ENCODE measurements at places on chromosomes 6 and 20.

GRCh38 chr6:62298745-62299392, 12.8 kb upstream of the KHDRBS2 start:
- DNase-seq, result no peak

- DNase-seq, result no peak
These were observed 23.4 kb downstream of the MGME1 start for GRCh38 chr20:17992224-17992637.

- no peak for DNase-seq
These were observed 8.4 kb downstream of the CST7 start for GRCh38 chr20:24957326-24958016.

- DNase-seq, result no peak
These were observed 75.1 kb upstream of the DUSP22 start for GRCh38 chr6:217048-217659.

- no peak for DNase-seq
These were observed 22.9 kb downstream of the SAYSD1 start for GRCh38 chr6:39092124-39092523.

DNA sequence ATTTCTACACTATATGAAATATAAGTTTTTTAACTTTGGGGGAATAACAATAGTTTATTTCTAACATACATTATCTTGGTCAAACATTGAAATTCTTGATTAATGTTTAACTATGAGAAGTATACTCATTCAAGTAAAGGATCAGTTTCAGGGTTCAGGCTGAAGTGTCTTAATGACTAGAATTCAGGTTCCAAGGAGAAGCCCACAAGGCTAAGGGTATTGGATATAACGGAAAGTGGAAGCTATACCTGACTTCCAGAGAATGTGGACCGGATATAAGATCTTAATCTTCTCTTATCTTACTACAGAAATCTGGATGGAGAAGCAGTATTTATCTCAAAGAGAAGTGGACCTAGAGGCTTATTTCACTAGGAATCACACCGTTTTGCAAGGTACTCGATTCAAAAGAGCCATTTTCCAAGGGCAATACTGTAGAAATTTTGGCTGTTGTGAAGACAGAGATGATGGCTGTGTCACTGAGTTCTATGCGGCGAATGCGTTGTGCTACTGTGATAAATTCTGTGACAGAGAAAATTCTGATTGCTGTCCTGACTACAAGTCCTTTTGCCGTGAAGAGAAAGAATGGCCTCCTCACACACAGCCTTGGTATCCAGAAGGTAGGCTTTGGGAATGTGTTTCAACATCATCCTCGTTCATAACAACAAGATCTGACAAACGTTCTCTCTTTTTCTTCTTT, at the start of gene TINAG:
TINAG (plus strand) TSS at position 153 of the 697 bp plus-strand sequence; CDS start at position 263, 110 bp downstream.
- DNase-seq, result no peak

DNA sequence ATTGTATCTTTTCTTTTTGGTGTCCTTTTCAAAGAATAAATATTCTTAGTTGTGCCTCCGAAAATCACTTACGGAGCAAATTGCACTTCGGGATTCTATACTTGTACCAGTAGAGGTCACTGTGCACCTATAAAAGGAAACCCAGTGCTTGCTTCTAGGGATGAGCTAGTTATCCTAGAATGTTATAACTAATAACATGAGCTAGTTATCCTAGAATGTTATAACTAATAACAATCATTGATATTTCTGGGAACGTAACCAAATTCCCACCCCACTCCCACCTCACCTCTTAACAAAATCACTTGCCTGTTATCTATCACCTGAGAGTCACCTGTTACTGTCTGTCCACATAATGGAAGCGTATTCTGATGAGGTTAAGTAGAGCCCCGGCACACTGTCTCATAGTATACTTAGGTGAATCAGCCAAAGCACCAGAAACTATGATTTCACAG, 126.9 kb upstream of the TIAM2 start:
- DNase-seq, result peak; percentile 32

DNA sequence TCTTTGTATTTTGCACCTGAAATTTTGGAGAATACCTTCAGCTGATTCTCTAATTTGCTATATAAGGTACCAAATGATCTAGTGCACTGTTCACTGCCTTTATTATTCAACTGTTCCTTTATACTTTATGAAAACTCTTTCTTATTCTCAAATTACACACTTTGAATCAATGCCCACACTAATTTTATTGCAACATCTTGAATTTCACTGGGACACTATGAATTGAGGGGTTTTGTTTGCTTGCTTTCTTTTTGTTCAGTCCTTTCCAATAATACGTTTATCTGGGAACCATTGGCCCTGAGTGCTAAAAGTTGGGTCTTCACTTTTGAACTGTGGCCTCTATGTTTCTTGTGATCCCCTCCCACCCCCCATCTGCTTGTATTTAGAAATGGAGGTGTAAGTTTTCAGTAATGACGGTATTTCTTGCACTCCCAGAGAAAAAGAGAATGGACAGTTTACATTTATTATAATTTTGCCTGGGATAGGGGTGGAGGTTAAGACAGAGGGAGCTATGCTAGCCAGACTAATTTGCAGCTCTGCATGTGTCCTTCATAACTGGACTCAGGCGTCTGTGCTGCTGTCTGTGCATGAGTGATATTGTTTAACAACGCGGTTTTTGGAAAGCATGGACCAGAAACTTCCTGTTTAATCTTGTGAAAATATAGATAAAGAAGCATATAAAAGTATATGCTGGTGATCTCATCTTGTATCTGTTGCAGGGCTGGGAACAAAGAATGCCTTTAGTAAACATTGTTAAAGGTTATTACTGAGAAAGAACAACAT, 98.1 kb downstream of the DNAH8 start:
- DNase-seq, result no peak

GRCh38 chr20:58822748-58823730, 27.7 kb downstream of the GNAS-AS1 start:
- DNase-seq, result no peak

DNA sequence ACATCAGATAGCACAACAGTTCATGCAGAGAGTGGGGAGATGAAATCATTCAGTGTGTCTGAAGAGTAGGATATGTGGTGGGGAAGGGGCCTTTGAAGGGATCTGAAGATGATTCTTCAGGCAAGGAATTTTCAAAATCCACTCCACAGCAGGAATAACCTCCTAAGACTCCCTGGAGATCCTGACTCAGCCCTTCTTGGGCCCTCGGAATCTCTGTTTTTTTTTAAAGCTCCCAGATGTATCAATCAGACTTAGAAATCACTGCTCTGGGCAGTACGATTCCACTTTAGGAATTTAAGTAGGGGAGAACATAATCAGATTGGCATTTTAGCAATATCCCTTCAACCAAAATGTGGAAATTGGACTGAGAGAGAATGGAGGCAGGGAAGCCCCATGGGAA, 55.5 kb downstream of the RIOK1 start:
- peak; percentile 56 for DNase-seq

DNA sequence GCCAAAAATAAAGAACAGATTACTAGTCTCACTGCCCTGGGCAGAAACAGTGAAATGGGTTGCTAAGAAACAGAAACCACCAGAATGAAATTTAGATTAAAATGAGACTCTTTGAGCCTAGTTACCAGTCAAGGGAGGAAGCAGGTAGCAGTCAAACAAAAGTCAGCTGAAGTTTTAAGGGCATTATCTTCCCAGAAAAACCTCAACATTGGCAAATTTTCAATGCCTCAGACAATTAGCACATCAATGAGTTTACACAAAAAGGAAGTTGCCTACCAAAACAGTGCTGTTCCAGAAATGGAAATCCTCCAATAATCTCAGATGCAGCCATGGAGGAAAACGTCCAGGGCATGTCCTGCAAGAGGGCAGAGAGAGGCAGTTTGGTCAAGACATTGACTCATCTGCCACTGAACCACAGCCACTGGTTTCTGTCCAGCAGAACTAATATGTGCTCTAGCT, 399.7 kb upstream of the ADGRB3 start:
- no peak for DNase-seq

- no peak for DNase-seq
These were observed 140.9 kb downstream of the THBS2 start for GRCh38 chr6:169112483-169113320.

DNA sequence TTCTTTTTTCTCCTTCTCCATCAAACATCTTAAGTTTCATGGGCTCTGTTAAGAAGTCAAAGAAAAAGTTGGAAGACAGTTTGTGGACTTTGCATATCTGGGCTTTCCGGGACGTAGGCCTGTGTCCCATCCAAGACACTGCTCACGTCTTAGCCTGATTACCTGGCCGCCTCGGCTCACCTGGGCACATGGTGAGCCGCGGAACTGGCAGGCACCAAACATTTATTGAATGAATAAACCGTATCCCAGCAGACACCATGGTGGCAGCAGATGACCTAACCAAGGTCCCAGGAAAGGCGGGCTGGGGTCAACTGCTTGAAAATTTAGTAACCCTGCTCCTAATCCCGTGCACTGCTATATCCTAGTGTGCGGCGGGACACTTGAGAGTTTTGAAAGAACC, 35.6 kb downstream of the GNAS start:
- no peak for DNase-seq

- no peak for DNase-seq
These were observed 50.9 kb upstream of the TAB2 start for GRCh38 chr6:149266659-149267058.

GRCh38 chr20:38987777-38988176, 25.6 kb downstream of the DHX35 start:
- no peak for DNase-seq

- no peak for DNase-seq
These were observed 20.8 kb upstream of the TNFAIP3 start for GRCh38 chr6:137846274-137846673.

DNA sequence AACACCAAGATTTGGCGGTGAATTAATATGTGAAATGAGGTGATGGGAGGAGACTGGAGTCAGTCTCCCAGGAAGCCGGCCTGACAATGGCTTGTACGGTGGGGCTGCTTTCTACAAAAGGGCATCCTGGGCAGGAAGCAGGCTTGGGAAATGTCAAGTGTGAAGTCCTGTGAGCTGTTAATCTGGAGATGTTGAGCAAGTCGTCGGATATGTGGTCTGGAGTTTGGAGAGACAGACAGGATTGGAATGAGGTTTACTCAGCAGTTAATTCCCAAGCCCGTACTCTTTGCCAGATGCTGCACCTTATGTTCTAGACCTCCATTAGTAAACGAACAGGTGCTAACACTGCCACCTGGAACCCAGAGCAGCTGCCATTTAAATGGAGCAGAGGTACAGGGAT, 107.7 kb upstream of the FOXC1 start:
- no peak for DNase-seq

GRCh38 chr6:151652325-151652724, 155.2 kb upstream of the ESR1 start:
- no peak for DNase-seq

DNA sequence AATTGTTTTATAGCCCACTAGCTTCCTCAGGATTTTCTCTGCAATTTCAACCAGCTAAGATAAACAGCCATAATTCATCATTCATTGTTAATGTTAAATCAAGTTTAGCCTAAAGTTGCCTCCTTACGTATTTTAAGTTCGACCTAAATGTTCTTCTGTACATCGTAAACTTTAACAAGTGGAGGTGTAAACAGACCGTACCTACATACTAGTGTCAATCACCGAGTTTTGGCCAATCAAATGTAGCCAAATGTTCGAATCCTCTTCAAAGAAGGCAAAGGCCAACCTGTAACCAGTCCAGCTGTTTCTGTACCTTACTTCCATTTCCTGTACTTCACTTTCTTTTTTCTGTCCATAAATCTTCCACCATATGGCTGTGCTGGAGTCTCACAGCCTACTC, 13.5 kb downstream of the MBOAT1 start:
- no peak for DNase-seq

GRCh38 chr20:48120120-48120519, 334.8 kb upstream of the SULF2 start:
- no peak for DNase-seq

GRCh38 chr20:52303281-52303950, 111.8 kb upstream of the ZFP64 start:
- DNase-seq, result no peak

DNA sequence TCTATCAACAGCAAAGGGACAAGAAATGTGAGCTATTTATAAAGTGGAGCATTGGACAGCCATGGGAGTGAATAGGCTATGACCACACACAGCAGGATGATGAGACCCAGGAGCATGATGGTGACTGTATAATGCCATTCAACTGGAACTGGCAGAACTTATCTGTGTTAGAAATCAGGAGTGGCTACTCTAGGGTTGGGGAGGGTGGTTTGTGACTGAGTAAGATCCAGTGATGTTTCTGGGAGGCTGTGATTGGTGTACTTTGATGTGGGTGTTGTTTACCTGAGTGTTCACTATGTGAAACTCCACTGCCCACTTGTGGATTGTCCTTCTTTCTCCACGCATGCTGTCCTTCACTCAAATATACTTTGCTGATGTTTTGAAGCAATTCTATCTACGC, 11.5 kb upstream of the HLA-B start:
- no peak for DNase-seq

DNA sequence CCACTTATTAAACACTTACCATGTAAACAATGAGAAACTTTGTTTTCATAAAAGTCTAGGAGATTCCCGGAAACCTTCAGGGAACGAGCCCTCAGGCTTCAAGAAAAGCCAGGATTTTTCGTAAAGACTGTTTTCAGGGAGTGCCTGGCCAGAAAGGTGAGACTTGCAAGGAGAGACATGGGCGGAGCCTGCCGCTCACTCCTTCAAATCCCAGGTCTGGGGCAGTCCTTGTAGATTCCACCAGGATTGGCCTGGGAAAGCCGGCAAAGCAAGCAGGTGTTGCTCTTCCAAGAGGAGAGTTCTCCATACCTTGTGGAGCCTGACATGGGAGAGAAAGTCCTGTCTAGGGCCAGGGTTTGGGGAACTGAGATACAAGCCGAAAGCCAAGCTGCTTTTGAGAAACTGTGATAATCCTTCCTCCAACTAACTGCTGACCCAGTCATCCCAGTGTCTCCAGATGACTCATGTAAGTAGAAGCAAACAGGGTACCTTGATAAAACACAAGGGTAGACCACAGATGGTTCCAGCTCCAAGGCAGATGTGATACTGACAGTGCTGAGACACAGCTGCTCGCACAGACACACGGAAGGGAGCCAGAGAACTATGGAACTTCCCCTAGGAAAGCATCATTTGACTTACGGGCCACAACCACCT, 69.4 kb upstream of the NAA20 start:
- DNase-seq, result no peak

GRCh38 chr6:139508023-139508422, 133.6 kb upstream of the CITED2 start:
- DNase-seq, result no peak

DNA sequence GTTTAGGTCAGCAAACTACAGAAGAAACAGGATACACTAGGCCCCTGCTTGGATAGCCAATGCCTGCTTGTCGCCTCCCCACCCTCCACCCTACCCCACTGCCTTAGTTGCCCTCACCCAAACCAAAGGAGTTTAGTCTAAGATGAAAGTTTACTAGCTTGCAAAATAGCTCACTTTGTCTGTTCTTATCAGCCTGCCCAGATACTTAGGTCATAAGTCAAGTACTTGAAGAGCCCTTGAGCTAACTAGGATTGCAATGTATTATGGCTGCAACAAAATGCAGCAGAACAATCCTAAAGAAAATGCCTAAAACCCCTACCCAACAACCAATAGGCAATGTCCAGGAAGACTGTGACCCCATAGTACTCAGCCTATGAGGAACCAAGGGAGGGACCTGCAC, 7.3 kb upstream of the ENTPD6 start:
- DNase-seq, result no peak

Data from SK-N-MC (cell line).